ENCODE measurements at places on chromosomes 3 and 15.
A peak's percentile ranks its signal among the peaks of the same experiment; 100 is the strongest.

DNA sequence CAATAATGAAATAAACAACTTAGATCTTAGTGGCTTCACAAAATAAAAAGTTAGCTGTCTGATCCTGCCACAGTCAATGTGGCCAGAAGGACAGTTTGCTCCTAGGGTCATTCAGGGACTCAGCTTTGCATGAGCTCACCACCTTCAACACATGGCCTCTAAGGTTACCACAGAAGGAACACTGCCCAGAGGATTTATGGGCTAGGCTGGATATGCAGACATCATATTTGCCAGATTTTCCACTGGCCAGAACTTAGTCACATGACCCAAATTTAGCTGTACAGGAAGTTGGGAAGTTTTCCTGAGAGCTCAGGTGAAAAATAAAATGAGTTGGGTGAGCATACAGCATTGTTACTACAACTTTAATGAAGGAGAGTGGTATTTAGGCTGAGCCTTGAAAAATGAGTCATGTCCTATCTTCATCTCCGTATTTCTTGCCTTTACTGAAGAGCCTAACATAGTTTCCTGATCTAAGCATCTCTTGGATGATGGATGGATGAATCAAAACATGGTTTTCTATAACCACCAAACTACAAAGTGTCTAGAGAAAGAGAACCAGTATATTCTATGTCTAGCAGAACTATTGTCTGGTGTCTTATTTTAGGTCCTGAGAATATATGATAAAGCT, 54.9 kb upstream of the TMEM108 start:
- no peak for DNase-seq

DNA sequence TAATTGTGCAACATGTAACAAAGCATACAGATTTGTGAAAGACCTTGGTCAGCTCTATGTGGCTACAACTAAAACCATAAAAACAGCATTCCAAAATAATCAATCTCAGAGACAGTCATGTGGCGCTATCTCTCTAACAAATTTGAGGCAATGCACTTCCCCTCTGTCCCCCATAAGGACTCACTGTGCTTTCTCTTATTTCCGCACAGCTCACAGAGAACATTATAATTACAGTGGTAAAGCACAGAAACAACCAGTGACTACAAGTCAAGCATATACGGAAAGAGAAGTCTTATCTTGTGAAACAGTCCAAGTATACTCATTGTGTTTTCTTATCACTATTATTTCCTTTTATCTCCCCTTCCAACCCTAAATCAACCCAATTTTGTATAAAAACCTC, 64.3 kb downstream of the RYK start:
- DNase-seq: no peak

GRCh38 chr3:56469141-56469540, 874 bp upstream of the ERC2 start:
- DNase-seq: no peak

GRCh38 chr3:19652336-19652735, 281.7 kb downstream of the EFHB start:
- no peak for DNase-seq

DNA sequence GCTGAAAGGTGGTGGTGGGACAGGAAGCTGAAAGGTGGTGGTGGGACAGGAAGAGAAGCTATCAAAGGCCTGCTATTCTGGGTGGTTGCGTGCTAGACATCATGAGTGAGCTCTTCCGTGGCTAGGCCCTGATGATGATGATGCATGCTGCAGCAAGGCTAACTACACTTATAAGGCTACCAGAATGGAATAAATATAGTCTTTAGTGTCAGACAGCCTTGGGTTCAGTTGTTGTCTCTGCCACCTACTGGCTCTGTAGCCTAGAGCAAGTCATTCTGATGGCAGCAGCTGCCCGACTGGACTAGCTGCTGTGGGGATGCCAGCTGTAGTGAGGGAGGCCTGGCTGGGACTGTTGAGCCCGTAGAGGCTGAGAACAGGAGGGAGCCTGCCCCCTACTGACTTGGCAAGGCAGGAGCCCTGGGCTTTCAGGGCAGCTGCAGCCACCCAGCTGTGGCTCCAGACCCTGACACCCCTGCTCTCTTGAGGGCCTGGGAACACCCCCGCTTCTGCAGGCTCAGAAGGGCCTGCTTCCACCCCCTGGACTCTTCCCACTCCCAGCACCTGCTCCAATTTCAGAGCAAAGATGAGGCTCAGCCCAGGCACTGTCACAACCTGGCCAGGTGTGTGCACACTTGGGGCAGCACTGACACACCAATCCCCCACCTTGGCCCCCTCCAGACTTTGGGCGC, 21.4 kb upstream of the ZBED2 start:
- DNase-seq: no peak

- no peak for DNase-seq
Measured at GRCh38 chr3:8885536-8886316, 77.5 kb downstream of the RAD18 start.

DNA sequence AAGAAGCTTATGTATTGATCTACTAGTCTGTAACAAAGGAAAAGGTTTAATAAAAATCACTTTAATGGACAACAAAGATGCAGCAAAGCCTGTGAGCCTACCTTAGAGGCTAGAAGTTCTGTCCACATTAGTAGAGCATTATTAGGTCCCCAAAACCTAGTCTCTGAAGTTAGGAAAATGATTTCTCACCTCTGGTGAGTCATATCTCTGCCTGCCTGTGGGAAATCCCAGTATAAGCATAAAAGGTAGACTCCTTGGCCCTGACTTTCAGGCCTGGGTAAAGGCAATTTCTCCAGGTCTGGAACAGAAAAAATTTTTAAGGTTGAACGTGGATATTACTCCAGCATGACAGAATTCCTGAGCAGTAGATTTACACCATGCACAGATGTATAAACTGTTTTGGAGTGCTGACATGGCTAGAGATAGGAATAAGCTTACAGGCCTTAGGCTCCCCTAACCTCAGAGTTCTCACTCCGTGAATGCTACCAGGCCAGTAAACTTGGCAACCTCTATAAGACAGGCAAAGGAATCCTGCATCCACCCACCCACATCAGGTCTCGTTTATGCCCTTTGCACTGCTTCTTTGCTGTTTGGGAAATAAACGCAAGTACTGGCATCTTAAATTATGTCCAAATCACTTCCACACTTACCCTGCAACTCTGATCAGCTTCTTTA, 104.1 kb downstream of the SERPINI1 start:
- no peak for DNase-seq

DNA sequence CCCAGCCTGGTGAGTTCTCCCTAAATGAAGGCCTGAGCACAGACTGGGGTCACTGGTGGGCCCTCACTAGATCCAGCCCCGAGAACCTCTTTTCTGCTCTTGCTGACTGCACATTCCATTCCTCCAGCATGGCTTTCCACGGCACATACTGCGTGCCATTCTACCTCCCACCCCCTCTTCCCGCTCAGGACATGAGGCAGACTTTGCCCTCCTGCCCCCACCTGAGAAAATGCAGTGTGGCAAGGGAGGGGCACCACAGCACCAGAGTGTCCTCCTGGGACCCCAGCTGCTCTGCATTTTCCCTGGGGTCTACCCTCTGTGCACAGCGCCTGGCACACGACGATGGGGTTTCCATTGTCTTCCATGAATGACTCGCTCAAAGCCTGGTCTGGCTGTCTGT, 6.1 kb upstream of the SLCO2A1 start:
- no peak for DNase-seq

DNA sequence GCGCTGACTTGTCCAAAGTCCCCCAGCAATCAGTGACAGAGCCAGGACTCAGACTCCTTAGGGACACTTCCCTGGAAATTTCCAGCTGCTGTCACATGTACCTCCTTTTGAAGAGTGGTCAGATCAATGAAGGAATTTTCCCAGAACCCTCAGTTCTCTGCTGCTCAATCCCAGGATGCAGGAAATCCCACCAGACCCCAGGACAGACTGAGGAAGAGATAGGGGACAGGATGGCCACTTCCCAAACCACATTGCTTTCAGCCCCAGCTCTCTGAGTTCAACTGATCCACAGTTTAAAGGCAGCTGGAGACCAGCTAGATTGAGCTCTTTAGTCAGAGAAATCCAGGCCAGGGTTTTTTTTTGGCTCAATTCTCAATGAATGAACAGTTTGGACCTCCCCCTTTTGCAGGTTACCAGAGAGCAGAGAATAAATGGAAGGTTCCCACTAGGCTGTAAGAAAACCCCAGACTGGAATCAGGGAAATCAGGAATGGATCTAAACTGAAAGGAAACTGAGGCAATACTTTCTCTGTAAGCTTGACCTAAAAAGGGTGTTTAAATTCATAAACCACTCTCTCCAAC, 1.5 kb downstream of the CYP1A1 start:
- peak; percentile 90 for DNase-seq

DNA sequence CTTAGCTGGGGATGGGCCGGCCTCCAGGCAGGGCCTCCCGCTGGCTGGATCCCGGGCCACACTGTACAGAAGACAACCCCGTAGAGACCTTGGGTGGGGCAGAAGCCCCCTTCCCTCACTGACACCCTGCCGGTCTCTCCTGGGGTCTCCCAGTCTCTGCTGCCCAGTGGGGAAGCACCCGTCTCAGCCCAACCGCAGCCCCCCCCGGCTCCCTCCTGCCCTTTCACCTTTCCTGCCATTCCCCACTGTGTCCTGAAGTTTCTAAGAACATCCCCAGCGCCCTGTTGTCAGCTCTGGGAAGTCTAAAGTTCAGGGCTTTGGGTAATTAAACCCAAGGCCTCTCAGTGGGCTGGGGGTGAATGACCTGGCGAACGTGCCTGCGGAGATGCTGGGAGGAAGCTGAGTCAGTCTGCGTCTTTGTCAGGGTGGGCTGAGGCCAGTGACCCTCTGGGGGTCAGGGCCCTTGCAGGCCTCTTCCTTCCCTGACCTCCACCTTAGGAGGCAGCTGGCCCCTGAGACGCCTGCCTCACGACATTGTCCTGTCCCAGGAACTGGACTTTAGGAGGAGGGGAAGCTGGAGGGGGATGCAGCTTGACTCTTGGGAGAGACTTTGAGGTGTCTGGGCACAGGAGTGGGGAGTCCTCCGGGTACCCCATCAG, 1.4 kb upstream of the SLC51A start:
- no peak for DNase-seq
